Metanephros (tissue), 2 donors: ENCODE measurements at places on chromosomes 11 and 22. TPM values are rescaled to one million over a fixed set of nuclear protein-coding genes. Genes with fewer than 3 reads are reported as not detected.

Gene CRYAB
- 54.8 TPM for total RNA-seq

Gene ANKK1
- total RNA-seq: 0.47 TPM

Gene ELMOD1
- 1.1 TPM for total RNA-seq

Gene BBS1
- 81.9 TPM for total RNA-seq

Gene LINC01488
- total RNA-seq: not detected

Gene SYT12
- 0.18 TPM for total RNA-seq

Gene RCOR2
- total RNA-seq: 4.1 TPM

Gene OR5P2
- total RNA-seq: 0.18 TPM

Gene DCHS1
- total RNA-seq: 73.7 TPM

Gene FJX1
- 16.4 TPM for total RNA-seq

Gene GAB4
- total RNA-seq: not detected

Gene SMCO4
- 12.8 TPM for total RNA-seq

Gene ENTHD1
- total RNA-seq: not detected

Gene ADSL
- total RNA-seq: 88.3 TPM
